ENCODE measurements at places on chromosomes 2 and 18.

DNA sequence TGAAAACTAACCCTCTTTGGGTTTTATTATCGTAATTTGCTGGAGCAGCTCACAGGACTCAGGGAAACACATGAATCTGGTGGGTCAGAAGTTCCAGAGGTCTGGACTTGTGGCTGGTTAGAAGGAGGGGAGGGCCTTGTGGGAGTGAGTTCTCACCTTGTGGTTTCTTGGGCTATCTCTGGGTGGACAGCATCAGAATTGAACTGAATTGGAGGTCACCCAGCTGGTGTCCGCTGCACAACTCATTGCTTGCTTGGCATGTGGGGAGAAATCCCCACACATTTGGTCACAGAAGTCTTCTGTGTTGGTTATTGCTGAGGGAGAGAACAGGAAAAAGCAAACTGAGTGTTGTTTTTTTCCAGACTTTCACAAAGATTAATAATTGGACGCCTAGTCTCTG lies 27.5 kb downstream of the ZNF892 start:
- no peak for DNase-seq

GRCh38 chr2:103784261-103784660 lies 1022.4 kb downstream of the TMEM182 start:
- no peak for DNase-seq

DNA sequence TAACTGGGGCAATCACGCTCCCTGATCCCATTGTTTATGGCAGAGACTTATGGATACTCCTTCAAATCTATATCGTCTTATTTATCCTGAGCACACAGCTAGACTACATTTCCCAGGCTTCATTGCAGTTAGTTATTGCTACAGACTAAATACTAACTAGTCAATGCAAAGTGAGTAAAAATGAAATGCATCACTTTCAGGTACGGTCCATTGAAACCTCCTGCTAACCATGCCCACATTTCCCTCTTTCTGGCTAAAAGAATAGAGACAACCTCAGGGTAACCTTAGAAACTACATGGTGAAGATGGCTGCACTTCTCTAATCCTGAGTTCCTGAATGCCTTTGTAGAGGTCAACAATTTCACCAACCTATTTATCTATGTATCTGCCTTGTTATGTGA lies 437.4 kb downstream of the EPHA4 start:
- DNase-seq: no peak

- no peak for DNase-seq
Measured at GRCh38 chr2:188752311-188752710, 221.9 kb upstream of the COL3A1 start.

GRCh38 chr2:195503208-195503607 lies 153.8 kb upstream of the SLC39A10 start:
- DNase-seq: no peak

DNA sequence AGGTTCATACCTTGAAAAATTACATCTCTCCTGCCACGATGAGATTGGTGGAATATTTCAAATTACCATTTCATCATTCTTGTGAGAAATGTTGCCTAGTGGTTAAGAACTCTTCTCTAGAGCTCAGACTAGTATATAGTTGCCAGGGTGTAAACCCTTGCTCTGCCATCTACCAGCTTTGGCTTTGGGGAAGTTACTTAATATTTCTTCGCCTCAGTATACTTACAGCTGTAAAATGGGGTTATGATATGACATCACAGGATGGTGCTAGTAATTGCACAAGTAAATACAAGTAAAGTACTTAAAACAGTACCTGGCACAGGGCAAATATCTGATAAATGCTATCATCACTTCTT lies 1.5 kb downstream of the SPOPL start:
- peak; percentile 36 for DNase-seq

- DNase-seq: no peak
Measured at GRCh38 chr18:5909125-5909524, 13.8 kb upstream of the TMEM200C start.

DNA sequence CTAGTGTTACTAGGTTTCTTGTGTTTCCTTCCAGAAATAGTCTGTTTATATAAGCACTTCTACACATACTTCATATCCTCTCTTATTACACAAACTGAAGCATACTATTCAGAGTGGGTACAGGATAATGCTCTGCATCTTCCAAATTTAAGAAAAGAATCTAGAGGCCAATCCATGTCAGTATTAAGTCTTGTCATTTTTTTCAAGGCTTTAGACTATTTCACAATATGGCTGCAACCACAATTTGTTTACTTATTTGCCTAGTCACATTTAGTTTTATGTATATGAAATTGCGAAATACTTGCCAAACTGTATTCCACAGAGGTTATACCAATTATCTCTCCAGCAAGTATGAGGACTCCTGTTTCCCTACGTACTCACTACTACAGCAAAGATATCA lies 27.9 kb downstream of the IWS1 start:
- DNase-seq: no peak

GRCh38 chr2:119431155-119431975 lies at the start of gene TMEM37:
TMEM37 (plus strand) TSS chr2:119431854; CDS start chr2:119431904, 50 bp downstream.
- peak; percentile 15 for DNase-seq

GRCh38 chr2:190127651-190128050 lies 65.1 kb upstream of the MSTN start:
- DNase-seq: no peak

DNA sequence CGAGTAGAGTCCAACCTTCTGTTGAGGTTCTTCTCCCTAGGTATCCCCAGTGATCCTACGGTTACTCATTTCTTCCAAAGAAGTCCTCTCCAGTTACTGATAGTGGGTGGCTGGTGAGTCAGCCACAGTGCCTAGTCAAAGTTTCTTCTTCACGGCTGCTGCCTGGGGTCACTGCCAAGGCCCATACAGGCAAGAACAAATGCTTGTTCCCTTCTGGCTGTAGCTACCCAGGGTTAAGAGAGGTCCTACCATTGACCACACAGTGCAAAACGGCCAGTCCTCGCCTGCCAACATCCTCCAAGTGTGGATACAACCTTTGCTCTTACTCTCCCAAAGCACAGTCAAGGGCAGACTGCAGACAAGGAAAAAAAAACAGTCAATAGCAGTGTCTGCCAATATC lies 2.9 kb upstream of the PTPN4 start:
- peak; percentile 83 for DNase-seq

GRCh38 chr2:79512442-79513401 lies at the start of gene CTNNA2:
CTNNA2 (plus strand) TSS chr2:79513051.
- no peak for DNase-seq

GRCh38 chr18:46547520-46547919 lies 109.5 kb downstream of the LOXHD1 start:
- no peak for DNase-seq

DNA sequence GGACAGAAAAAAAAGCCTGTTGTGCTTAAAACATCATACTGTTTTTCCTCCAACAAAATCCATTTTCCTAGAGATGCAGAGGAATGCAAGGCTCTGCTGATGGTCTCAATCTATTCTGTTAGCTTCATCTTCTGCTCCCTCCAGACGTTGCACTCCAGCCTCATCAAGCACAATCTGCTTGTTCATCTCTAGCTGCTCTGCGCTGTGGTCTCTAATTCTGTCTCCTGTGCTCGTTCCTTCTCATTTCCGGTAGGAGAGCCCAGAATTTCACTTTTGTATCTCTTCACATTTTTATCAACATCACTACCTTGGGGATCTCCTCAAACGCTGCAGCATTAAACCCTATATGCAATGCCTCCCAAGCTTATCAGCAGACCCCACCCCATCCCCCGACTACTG lies 708.9 kb downstream of the RNF144A start:
- no peak for DNase-seq

- no peak for DNase-seq
Measured at GRCh38 chr2:162782138-162782537, 56.4 kb downstream of the KCNH7 start.

- no peak for DNase-seq
Measured at GRCh38 chr2:132729522-132729921, 59.5 kb upstream of the LYPD1 start.

DNA sequence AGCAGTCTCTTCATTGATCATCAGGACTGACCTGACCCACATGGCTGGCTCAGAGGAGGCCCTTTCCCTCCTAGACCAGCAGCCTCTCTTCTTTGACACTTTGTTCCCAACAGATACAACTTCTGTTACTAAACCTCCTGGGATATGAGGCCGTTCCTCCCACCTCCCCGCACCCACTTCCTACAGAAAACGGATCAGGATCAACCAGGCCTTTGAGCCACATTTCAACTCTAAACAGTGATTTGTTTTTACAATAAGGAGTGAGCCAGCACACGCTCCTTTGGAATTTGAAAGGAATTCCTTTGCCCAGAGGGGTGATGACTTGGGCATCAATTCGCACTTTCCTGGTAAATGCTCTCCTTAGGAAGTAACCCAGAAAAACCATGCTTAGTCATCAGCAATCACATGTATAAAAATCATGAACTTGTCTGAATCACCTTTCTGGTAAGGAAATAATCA lies 180.4 kb downstream of the FAM124B start:
- peak; percentile 94 for DNase-seq

DNA sequence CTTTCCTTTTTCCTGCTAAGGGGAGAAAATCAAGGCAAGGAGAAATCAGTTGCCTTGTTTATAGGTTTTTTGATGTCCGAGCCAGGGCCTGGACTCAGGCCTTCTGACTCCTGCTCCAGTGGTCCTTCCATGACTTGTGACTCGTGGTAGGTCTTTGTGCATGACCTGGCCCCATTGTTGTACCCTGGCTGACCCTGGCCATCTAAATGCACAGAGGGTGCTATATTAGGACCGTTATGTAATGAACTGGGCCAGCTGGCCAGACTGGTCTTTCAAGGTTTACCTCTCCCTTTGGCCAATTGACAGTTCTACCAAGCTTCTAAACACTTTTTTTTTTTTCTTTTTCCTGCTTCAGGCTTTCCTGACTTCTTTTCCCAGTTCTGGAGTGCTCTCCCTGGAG lies 81.1 kb downstream of the SETBP1 start:
- DNase-seq: no peak

GRCh38 chr2:96927405-96928171 lies 57.7 kb upstream of the SEMA4C start:
- DNase-seq: peak; percentile 92

DNA sequence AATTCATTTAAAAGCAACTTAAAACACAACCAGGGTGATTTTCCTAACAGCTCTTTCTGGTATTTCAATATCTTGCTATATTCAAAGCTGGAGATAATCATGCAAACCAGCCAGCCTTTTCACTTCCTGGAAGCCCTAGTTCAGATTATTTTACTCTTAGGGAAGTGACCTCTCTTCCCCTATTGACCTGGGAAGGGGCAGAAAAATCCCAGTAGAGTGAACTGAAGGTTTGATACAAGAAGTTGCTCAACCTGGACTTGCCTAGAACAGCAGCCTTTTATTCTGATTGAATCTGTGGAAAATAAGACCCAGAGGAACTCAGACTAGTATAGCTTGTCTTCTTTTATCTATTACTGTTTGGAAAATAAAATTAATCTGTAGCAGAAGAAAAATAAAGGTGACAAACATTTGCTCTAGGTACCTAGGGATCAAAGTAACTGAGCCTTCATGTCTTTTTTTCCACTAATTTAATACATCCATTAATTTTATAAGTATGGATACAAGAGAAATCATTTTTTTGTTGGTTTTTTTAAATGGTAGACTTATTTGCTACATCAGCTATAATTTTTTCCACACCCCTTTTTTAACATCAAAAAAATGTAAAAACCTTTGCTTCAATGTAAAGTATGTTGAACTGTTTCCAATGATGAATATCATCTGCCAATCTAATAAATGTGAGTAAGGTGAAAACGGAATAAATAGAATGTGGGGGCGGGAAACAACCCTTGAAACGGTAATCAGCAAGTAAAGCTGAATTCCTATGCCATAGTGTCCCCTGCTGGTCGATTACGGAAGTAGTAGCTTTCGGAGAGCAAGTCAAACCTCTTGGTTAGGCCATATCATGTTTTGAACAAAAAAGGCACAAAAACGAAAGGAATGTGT lies 629.9 kb downstream of the NRXN1 start:
- DNase-seq: peak; percentile 32

- DNase-seq: no peak
Measured at GRCh38 chr18:2715990-2716389, 60.5 kb downstream of the SMCHD1 start.

DNA sequence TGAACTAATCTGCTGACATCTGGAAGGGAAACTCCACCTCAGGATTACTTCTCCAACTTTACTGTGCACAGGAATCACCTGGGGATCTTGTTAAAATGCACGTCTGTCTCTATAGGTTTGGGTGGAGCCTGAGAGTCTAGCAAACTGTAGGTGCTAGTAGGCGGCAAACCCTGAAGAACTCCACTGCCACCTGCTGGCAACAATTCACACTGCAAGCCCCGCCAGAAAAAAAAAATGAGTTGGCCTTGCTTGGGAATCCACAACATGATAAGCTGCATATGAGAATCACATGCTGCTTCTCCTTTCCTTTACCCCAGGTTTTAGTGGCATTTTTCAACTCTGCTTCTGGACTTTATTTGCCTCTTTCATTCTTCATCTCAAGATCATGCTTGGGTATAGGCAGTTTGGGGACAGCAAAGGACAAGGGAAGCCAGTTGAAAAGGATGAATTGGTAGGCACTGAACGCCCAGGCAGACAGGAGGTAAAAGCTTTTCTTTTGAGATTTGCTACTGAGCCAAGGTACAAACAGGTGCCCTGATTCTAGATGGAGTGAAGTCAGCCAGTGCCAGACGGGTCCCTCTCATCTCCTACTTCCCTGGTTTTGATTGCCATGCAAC lies 88.8 kb downstream of the VIT start:
- DNase-seq: peak; percentile 66

- DNase-seq: no peak
Measured at GRCh38 chr18:23059541-23060465, 75.5 kb upstream of the CABLES1 start.

DNA sequence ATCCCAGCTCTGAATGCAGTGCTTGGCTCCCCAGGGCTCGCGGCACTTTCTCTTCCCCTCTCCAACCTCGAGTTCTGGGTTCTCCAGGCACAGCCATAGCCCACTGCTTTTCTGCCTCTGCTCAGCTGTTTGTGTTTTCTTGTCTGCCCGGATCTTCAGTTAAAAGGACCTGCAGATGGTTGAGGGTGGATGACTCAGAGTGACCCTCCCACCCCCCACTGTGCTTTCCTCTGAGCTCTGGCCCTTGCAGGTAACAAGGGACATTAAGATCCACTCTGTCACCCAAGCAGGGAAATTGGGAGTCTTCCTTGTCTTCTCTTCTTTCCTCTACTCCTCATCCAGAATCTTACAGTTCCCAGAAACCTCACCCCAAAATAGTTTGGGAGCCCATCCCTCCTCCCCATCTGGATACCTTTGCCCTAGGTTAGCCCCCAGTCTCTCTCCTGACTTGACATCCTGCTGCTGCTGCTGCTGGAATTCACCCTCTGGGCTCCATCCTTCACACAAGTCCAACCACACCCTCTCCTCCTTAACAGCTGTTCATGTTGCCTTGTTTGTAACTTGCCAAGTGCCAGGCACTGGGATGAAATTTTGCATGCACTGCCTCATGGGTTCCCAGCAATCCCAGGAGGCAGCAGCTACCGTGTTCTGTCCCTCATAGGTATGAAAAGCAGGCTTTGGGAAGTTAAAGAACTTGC lies 157.9 kb upstream of the TTC39C start:
- peak; percentile 40 for DNase-seq

- DNase-seq: peak; percentile 88
Measured at GRCh38 chr18:46260016-46260878, 156.1 kb downstream of the HAUS1 start.

DNA sequence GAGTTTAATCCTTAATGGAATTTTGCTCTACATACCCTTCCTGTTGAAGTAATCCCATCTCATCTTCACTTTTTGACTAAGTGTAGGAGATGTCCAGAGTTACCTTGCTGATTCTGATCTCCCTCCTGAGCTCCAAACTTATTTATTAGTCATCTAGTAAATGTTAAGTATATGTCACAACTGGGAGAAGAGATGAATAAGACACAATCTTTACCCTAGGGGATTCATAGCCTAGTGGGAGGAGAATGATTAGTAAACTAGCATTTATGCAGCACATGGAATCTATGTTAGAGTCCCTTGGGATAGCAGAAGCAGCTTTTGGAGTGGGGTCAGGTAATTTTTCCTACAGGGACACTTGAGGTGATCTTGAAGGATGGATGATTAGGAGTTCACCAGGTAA lies 20.7 kb downstream of the ACVR2A start:
- DNase-seq: peak; percentile 21

All from mammary epithelial cell (primary cell).